ENCODE measurements at places on chromosomes 2 and 18. TPM values are rescaled to one million over a fixed set of nuclear protein-coding genes. Genes with fewer than 3 reads are reported as not detected.

The GGCX gene
- 30.3 TPM for polyA plus RNA-seq

The COL4A3 gene
- 2.4 TPM for polyA plus RNA-seq

The CASP10 gene
- 7.2 TPM for polyA plus RNA-seq

The LYPD6 gene
- polyA plus RNA-seq, result not detected

The KIDINS220 gene
- polyA plus RNA-seq, result 14.6 TPM

The FBXO41 gene
- polyA plus RNA-seq, result 2.3 TPM

The VAMP8 gene
- 223 TPM for polyA plus RNA-seq

The TBR1 gene
- polyA plus RNA-seq, result not detected

The CCBE1 gene
- not detected for polyA plus RNA-seq

The UGT1A7 gene
- not detected for polyA plus RNA-seq

The PSTPIP2 gene
- 28.9 TPM for polyA plus RNA-seq

The SMPD4 gene
- 79.0 TPM for polyA plus RNA-seq

The AQP12B gene
- not detected for polyA plus RNA-seq

The BOLL gene
- polyA plus RNA-seq, result not detected

The PTPRN gene
- not detected for polyA plus RNA-seq

The ABCB11 gene
- polyA plus RNA-seq, result not detected

The UGT1A3 gene
- not detected for polyA plus RNA-seq

The MYO1B gene
- 1.9 TPM for polyA plus RNA-seq

The ZNF521 gene
- polyA plus RNA-seq, result not detected
